ENCODE measurements at places on chromosomes 16 and 17.
A peak's percentile ranks its signal among the peaks of the same experiment; 100 is the strongest.

GRCh38 chr17:58232707-58233156 lies 5.7 kb upstream of the LPO start:
- DNase-seq, result no peak

GRCh38 chr17:9334536-9335446 lies 240.8 kb downstream of the STX8 start:
- DNase-seq, result no peak

DNA sequence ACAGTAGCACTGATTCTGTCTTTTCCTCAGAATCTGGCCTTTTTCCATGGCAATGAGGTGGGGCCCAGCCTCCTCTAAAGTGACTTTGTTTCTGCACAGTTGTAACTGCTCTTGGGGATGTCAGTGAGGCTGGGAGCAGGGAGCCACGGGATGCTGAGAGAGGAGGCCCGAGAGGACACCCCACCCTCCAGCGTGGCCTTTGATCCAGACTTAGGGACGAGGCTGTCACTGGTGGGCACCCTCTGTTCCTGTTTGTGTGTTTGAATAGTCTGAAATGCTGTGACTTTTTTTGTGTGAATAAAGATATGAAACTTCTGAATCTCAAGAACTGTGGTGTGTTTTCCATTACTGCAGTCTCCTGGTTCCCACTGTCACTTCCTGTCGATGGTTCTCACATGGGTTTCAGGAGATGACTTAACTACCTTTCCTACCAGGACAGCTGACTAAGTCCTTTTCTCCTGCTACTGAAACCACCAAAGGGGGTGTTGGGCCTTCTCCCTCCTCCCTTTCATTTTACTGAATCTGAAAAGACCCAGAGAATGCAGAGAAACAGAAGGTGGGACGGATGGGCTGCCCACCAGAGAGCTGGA lies 18.6 kb downstream of the KCTD2 start:
- no peak for DNase-seq

DNA sequence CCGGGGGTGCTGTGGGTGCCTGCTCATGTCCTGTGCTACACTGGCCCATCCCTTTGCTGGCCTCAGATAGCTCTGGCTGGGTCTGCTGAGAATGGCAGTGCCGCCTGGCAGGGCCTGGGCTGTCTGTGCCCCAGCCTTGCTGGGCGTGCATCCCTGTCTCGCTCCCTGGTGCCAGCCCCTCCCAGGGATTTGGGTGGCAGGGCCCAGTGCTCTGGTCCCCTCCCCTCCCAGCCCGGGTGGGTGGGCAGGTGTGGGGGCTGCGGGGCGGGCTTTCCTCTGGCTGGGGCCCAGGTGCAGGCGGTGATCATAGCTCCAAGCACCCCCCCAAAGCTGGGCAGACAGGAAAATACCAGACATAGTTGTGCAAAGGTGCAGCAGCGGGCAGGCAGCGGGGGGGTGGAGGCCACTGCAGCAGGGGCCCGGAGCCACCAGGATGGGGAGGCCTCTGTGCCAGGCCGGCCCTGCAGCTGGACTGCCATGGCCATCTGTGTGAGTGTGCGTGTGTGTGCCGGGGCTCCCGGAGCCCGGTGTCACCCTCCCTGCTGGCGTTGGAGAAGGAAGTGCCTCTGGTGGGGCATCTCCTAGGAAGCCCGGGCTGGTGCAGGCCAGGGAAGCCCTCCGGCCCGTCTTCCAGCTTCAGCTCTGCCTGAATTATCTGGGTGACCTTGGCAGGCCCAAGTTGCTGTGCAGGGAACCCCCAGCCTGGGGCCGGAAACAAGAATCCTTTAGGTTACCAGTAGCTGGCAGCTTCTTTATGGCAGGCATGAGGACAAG lies 7.4 kb downstream of the GLIS2 start:
- peak; percentile 73 for DNase-seq

GRCh38 chr17:63558441-63558840 lies 8.2 kb downstream of the DCAF7 start:
- no peak for DNase-seq

DNA sequence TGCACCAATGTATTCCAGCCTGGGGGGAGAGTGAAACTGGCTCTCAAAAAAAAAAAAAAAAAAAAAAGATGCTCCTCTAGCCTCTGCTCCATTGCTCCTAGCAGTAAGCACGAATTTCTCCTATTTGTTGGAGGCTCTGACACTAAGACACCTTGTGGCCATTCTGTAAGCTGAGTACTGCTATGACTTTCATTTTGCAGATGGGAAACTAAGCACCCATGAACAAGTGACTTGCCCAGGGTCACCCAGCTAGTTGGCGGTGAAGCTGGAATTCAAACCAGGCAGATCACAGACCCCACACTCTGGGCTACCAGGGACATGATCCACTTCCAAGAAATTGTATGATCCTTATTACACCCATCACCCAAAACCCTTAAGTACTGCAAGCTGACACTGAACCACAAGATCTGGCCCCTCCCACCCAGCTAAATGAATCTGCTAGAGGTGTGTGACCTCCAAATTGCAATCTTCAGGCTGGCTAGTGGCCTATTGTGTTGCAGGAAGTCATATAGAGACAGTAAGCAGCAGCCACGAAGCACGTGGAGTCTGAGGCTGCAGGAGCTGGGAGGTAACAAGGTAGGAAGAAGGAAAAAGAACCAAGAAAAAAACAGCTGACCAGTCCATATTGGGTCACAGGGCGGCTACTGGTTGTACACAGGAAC lies 209.4 kb downstream of the XYLT1 start:
- DNase-seq, result no peak

GRCh38 chr17:46144246-46144645 lies 49.0 kb downstream of the KANSL1 start:
- DNase-seq, result no peak

- no peak for DNase-seq
Observed at GRCh38 chr16:53872248-53873221, 168.6 kb downstream of the FTO start.

DNA sequence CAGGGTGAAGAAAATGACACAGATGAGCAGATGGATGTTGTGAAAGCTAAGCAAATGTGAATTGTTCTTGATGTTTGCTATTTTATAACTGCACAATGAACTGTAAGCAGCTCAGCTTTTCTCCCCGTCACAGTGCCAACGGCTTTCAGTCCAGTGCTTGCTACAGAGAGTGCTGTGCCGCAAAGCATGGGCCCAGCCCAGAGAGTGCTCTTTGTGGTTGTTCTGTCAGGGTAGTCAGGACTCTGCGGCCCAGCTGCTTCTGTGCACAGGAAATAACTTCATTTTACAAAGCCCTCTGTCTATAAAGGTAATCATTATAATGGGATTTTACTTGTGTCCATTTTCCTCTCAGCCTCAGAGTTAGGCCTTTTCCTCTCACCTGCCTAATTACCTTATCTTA lies 39.1 kb downstream of the CDRT15 start:
- no peak for DNase-seq

DNA sequence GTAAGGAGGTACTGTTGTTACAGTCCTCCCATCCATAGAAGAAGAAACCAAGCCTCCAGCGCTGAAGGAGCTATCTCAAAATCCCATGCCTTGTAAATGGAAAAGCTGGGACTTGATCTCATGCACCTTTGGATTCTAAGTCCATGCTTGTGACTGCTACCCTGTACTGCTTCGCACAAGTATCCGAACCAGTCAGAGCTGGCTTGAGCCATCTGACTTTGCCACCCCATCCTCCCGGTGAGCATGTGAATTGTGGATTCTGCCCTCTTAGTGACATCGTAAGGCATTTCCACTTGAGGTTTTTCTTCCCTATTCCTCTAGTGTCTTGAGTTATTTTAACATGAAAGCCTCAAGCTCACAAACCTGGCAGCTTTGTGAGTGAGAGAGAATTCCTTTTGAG lies 15.3 kb downstream of the MYOCD start:
- DNase-seq, result no peak

GRCh38 chr17:68955181-68955841 lies at the start of gene ABCA8:
TSS of gene ABCA8 (minus strand) at chr17:68955392. CDS start at chr17:68942034, 13,358 bp downstream.
- DNase-seq, result no peak

- no peak for DNase-seq
Observed at GRCh38 chr17:40107522-40108174, 7.3 kb upstream of the NR1D1 start.

DNA sequence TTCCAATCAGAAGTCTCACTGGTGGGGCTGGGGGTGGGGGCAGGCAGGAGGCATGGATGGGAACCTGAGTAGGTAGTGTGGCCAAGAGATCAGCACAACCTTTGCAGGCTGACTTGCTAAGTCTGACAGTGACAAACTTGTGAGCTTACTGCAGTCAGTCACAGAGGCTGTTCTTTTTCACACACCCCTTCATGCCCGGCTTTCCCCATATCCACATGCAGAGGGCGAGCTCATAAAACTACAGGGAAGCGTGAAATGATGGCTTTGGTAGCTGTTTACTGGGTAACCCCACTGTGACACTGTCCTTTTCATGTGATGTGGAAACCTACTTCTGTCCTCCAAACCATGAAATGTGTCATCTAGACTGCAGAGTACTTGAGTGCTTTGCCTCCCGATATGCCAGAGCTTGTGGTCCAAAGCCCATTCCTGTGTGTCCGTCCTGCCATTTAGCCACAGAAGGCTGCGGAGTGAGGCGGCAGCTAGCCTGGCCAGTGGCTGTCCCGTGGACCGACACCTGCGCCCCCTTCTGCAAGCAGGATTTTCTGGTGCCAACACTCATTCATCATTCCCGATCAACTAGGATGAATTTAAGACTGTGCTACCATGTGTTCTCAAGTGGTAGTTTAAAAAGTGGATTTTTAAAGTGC lies 9.8 kb downstream of the GEMIN4 start:
- DNase-seq, result no peak

DNA sequence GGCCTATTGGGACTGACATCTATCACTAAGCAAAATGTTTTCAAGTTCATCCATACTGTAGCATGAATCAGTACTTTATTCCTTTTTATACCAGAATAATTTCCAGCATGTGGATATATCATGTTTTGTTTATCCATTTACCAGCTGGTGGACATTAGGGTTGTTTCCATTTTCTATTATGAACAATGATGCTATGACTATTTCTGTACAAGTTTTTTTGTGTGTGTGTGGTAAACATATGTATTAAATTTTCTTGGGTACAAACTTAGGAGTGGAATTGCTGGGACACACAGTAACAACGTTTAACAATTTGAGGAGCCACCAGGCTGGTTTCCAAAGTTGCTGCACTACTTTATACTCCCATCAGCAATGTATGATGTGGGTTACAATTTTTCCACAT lies 91.0 kb downstream of the USP32 start:
- no peak for DNase-seq

DNA sequence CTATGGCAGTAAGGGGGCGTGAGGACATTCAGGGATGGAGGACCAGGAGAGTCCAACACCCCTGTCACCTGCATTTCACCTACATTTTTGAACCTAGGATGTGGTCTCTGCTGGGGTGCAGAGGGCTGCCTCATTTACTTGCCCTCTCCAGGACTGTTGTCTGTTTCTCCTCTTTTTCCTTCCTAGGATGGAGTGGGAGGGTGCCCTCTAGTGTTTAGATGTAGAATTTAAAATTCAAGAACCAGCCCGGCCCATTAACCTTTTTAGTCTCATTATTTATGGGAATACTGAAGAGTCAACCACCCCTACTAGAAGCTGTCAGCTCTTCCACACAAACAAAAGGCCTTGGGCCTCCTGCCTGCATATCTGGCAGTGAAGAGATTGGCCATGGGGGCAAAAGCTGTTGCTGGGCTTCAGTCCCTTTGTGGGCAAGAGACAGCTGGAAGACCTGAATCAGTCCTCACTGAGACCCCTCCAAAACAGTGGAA lies 2.5 kb upstream of the STARD3 start:
- DNase-seq, result no peak

DNA sequence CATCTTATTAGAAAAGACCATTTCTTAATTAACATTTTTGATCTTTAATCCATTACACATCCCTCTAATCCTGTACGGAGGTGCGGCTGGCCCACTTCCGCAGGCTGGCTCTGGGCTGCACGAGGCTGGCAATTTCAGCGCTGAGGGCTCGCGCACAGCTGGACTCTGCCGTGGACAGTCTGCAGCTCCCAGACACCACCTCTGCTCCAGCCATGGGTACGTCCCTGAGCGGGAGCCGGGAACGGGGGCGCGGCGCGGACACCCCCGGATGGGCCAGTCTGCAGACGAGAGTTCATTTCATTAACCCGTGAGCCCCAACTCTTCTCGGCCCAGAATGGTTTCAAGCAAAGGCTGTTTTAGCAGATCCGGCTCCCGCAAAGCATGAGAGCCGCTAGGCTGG lies 87.9 kb downstream of the ZNF423 start:
- no peak for DNase-seq

DNA sequence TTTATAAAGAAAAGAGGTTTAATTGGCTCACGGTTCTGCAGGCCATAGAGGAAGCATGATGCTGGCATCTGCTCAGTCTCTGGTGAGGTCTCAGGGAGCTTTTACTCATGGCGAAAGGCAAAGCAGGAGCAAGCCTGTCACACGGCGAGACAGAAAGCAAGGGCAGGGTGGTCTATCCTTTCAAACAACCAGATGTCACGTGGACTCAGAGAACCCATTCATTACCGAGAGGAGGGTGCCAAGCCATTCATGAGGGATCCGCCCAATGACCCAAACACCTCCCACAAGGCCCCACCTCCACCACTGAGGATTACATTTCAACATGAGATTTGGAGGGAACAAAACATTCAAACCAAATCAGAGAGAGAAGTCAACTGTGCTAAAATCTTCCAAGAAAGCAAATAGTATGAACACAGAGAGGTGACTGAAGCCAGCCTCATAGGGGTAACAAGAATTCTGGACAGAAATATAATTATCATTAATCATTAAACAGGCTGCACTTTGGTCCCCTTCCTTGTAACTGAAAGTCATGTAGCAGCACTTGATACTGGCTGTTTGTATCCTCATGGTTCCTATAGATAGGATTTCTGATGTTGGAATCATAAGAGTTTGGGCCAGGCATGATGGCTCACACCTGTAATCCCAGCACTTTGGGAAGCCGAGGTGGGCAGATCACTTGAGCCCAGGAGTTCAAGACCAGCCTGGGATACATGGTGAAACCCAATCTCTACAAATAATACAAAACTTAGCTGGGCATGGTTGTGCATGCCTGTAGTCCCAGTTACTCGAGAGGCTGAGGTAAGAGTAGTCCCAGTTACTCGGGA lies 52.5 kb upstream of the B4GALNT2 start:
- no peak for DNase-seq

- DNase-seq, result no peak
Observed at GRCh38 chr17:58605986-58606385, 85.9 kb downstream of the TEX14 start.

DNA sequence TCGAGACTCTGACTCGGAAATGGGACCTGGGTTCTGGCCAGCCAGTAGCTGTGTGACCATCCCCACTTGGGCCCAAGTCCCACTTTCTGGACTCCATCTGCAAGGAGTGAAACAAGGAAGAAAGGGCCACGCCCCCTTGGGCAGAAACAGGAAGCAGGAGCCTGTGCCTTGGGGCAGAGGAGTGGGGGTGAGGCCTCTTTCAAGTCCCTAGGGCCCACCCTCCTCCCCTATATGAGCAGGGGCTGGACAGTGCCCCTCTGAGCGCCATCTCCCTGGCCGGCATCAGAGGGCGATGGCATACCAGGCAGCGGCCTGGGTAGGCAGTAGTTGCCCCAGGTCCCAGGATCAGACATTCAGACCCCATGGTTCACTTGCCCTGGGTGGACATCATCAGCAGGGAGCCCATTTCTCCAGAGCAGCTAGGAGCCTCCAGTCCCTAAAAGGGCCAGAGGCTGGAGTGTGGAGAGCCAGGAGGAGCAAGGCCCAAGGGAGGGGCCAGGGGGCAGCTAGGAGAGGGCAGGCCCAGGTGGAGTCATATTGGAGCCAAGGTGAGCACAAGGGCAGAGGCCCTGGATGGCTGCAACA lies 7.1 kb downstream of the BCAR1 start:
- DNase-seq, result no peak

GRCh38 chr17:17767154-17767869 lies 69.5 kb downstream of the SREBF1 start:
- DNase-seq, result no peak

GRCh38 chr17:10061111-10061845 lies 137.1 kb downstream of the GAS7 start:
- no peak for DNase-seq

GRCh38 chr16:4944333-4945281 lies 7.7 kb upstream of the PPL start:
- DNase-seq, result peak; percentile 64

Measured in 8988T (cell line).